ENCODE measurements at places on chromosomes 7 and 10. TPM values are rescaled to one million over a fixed set of nuclear protein-coding genes. Genes with fewer than 3 reads are reported as not detected.

DNA sequence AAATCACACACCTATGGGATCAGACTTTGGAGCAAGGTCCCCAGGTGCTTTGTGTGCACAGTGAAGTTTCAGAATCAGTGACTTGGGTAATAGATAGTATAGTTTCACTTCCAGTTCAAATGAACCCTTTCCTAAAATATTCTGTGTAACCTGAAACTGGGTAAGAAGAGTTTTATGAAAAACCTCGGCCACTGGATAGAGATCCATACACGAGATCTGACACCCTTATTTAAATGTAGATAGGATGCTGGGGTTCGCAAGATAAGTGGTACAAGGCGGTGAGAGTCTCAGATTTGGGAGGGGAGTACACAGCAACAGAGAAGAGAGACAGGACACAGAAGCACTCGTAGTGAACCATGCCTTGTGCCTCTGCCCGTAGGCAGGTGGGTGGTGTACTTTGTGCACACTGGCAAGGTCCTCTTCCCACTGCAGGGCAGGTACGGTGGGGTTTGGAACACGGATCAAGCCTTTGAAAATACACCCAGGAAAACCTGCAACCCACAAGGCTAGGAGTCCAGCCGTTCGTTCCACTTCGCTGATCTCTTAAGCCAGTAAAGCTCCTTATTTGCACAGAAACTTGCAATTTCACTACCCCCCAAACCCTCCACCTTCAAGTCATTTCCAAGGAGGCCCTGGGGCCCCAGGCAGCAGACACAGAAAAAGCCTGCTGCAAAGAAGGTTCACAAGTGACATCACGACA is 162.8 kb downstream of the USP6NL start:
- no peak for DNase-seq

- peak; percentile 25 for DNase-seq
Observed at GRCh38 chr7:45220846-45221618, 63.4 kb downstream of the RAMP3 start.

GRCh38 chr7:77482015-77482414 is 55.1 kb upstream of the PTPN12 start:
- DNase-seq = peak; percentile 47

GRCh38 chr10:79562135-79562756 is 2.0 kb upstream of the SFTPA2 start:
- peak; percentile 33 for DNase-seq

Gene PNLIPRP3
- 82.8 TPM for total RNA-seq

Gene CPA5
- total RNA-seq = not detected

GRCh38 chr10:11328264-11329061 is 283.0 kb downstream of the USP6NL start:
- no peak for DNase-seq

DNA sequence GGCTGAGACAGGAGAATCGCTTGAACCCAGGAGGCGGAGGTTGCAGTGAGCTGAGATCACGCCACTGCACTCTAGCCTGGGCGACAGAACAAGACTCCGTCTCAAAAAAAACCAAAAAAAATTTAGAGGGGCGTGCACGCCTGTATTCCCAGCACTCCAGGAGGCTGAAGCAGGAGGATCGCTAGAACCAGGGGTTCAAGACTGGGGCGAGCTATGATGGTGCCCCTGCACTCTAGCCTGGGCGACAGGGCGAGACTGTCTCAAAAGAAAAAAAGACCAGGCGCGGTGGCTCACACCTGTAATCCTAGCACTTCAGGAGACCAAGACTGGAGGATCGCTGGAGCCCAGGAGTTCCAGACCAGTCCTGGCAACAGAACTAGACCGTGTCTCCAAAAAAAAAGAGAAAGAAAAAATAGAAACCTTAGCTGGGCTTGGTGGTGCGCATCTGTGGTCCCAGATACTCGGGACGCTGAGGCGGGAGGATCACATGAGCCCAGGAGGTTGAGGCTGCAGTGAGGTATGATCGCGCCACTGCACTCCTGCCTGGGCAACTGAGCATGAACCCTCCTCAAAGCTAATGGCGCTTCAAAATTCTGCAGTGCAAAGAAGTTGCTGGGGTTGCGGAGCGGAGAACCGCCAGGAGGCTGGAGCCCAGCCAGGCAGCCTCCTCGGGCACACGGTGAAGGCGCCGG is 382 bp upstream of the MBLAC1 start:
- no peak for DNase-seq

Gene LRRC18
- total RNA-seq = not detected

DNA sequence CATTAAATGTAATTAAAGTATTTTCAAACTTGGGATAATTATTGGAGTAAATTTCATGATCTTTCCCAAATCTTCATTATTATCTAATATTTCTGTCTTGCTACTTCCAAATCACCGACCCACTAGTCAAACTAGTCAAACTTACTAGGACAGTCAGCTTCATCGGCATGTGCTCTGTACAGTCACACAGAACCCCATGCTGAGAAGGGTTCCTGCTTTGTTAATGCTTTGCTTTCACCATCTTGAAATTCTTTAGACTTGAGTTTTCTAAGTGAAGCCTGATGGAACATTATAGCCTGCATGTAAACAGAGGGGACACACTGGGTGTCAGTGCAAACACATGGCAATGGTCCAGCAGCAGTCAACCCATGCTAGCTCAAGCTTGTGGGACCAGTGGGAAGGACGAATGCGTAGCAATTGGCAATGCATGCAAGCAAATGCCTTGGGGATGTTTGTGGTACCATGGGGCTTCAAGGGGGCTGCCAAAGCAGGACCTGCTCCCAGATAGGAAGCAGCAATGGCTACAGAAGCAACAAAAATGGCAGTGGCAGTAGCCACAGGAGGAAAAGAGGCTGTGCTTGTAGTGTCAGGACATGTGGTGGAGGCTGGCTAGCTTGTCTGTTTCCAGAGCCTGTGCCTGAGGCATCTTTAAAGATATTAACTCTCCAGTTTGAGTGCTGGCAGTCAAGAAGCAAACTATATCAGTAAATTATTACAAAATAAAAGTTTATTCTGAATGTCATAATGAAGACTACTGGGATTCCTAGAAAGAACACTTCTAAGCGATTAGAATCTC is 441.1 kb upstream of the SEMA3D start:
- no peak for DNase-seq

DNA sequence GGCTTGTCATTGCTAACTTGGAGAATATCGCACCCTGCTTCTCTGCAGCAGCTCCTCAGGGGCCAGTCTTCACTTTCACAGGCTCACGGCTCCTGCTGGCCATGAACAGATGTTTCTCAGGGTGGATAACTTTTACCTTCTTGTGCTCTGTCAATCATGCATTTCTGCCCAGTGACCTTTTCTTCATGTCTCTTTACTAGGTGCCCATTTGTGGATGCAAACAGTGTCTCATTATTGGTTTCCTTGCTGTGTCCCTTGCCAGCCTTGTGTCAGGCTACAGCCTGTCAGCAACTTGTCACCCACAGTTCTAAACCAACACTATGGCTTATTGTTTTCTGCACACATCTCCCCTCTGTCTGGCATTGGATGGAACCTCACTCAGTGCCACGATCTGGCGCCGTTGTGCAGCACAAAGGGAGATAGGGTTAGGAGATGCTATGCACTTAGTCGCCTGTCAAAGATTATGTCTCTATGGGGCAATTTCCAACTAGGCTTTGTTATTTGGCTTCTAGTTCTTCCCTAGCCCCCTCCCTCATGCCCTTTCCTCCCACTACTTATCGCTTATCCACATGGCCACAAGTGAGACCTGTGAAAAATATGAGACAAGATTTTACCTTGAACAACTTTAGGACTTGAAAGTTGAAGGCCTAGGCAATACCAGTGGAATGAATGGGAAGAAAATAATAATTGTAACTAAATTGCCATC is 45.7 kb upstream of the NXPH1 start:
- DNase-seq = no peak

DNA sequence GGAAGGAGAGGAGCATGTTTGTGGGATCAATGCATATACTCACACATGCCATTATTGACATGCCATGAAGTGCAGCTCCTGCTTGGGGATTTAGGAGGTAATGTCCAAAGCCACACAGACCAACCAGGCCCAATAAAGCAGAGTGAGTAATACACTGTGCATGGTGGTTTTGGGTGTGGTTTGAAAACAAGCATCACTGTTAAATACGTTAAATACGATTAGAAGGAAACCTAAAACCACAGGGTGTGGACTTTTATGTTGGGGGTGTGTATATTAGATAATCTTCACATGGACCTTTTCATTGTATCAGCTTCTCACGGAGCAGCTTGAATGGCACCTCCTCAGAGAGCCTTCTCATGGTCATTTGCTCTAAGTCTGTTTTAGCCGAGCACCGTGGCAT is 10.4 kb upstream of the EIF3A start:
- DNase-seq = no peak

Gene MOGAT3
- total RNA-seq = not detected

Measured in lower leg skin (tissue), 4 donors.